ENCODE measurements at places on chromosomes 4 and X.

- no peak for DNase-seq
Observed at GRCh38 chr4:125168531-125168930, 146.2 kb upstream of the FAT4 start.

GRCh38 chr4:141329174-141329569 is 108.5 kb downstream of the ZNF330 start:
- DNase-seq = no peak

DNA sequence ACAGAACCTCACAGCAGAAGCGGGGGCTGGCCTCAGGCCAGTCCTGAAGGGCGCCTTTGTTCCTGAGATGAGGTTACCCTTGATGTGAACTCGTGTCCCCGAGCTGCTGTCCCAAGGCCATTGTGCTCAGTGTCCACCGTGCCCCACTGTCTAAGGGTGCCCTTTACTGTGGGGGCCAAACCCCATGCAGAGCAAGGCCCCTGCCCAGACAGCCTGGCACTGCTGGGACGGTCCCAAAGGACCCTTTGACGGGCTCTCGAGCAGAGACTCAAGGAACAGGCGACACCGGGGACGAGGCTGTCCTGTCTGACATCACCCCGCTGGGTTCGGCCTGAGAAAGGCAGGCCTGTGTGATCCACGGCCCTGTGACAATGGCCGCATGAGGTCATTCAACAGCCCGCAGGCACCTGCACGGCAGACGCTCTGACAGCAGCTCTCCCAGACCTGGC is 100.6 kb downstream of the ABLIM2 start:
- DNase-seq = no peak

DNA sequence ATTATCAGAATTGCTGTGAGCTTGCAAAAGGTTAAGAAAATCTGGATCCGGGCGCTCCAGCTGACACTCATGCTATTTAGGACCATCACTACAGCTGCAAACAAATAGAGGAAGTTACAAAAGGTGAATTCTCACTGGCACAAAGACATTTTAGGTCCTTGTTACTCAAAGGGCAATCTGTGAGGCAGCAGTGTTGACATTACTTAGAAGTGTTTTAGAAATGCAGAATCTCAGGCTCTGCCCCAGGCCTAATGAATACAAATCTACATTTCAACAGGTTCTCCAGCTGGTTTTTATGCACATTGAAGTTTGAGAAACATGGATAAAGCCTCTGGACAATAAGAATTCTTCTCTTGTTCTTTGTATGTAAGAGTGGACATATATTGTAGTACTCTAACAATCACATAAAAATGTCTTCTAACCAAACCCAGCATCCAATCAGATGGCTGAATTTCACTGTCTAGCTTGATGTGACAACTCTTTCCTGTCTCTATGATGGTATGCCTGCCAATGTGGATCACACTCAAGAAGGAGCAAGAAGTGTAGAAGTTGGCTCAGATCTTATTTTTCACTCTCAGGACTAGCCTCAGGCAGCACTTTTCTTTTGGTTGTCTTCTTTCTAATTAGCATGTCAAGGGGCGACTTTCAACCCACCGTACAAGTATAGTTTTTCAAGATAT is 18.8 kb downstream of the SLC7A11 start:
- DNase-seq = no peak

DNA sequence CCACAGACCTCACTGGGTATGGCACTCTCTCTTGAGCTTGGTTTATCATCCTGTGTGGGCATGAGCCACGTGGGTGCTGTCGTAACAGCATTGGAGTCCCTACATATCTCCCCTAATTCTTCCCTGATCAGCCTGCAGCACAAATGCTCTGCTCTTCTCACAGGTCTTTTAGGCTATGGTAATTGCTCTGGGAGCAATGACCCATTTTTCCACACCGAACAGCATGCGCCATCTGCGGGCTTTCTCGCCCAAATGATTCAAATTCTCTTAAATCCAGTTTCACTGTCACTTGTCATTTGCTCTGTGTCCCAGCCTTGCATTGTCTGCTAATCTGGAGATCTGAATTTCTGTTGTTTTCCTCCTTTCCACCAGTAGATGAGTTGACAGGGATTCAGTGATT is 48.9 kb upstream of the GATB start:
- no peak for DNase-seq

DNA sequence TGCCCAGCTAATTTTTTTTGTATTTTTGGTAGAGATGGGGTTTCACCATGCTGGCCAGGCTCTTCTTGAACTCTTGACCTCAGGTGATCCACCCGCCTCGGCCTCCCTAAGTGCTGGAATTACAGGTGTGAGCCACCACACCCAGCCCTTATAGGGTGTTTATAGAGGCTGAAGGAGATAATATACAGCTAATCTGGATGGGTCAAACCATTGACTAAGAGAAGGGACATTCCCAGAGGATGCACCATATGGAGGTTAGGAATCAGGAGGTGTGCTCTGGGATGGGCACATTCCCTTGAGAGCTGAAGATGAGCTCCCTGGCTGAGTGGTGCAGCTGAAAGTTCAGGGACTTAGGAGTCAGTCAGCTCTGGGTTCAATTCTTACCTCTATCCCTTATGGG is 68.3 kb upstream of the SHISA3 start:
- DNase-seq = no peak

GRCh38 chr4:143337600-143338287 is 1.1 kb downstream of the GAB1 start:
- DNase-seq = no peak

DNA sequence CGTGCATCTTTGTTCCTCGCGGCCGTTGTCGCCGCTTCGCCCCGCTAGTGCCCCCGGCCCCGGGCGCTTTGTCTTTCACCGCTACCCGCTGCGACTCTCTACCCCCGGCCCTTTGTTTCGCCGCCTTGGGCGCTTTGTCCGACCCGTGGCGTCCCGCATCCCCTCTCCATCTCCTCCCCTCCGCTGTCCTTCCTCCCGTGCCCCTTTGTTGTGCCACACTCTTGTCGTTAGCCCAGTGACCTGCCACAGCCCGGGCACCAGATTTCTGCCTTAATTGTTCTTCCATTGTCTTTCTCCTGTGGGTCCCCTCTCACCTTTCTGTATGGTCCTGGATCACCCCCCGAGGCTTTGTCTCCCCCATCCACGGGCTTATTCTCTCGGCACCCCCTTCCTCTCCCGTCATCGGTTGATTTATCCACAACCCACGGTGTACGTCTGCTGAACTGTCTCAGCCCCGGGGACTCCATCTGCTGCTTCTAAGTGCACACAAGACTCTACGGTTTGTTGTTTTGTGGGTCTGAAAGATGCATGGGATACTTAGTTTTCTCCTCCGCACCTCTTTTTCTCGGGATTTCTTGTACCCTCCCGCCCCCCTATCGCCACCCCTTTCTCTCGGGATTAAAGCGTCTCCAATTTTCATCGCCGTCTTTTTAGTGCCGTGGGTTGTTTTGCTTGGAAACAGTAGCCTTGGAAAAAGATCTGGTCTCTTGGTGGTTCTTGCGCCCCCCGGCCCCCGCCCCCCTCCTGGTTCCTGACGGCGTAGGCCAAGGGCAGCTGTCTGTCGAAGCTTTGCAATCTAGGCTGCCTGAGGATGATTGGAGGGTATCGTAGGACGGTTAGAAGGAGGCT is 783 bp downstream of the RBPJ start:
- peak; percentile 6 for DNase-seq

- no peak for DNase-seq
Observed at GRCh38 chrX:154602226-154602625, 16.9 kb downstream of the CTAG1B start.

GRCh38 chrX:140177821-140178220 is 212.5 kb upstream of the CXorf66 start:
- DNase-seq = no peak

DNA sequence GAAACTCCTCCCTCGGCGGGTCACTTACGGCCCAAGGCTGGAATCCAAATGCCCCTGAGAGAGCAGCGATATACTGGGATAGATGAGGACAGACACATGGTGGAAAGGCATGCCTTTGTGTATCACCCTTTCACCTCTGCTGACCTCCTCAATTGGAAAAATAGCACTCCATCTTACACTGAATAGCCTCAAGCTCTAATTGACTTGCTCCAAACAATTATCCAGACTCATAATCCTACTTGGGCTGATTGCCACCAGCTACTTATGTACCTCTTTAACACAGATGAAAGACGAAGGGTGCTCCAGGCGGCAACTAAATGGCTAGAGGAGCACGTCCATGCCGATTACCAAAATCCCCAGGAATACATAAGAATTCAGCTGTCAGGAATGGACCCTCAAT is 1142.2 kb downstream of the ARAP2 start:
- no peak for DNase-seq

- DNase-seq = no peak
Observed at GRCh38 chrX:109481986-109482385, at the start of gene GUCY2F. Gene GUCY2F (minus strand): TSS chrX:109482086. CDS start chrX:109475936, 6,150 bp downstream.

DNA sequence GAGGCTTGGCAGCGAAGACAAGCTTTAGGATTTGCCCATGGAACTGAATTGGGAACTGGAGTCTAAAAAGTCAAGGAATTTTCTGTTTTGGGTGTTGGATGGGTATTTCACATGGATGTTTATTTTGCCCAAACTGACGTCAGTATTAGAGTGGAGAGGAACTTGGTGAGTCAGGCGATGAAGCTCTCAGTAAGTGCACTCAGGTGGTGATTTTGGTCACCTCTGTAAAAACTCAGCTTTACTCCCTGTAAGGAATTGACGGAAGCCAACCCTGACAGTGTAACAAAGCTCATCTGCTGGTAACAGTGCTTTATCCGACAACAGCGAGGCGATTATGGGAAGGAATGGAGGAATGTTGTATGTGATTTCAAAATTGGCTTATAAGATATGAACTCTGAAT is 77.0 kb upstream of the PGRMC2 start:
- DNase-seq = no peak

DNA sequence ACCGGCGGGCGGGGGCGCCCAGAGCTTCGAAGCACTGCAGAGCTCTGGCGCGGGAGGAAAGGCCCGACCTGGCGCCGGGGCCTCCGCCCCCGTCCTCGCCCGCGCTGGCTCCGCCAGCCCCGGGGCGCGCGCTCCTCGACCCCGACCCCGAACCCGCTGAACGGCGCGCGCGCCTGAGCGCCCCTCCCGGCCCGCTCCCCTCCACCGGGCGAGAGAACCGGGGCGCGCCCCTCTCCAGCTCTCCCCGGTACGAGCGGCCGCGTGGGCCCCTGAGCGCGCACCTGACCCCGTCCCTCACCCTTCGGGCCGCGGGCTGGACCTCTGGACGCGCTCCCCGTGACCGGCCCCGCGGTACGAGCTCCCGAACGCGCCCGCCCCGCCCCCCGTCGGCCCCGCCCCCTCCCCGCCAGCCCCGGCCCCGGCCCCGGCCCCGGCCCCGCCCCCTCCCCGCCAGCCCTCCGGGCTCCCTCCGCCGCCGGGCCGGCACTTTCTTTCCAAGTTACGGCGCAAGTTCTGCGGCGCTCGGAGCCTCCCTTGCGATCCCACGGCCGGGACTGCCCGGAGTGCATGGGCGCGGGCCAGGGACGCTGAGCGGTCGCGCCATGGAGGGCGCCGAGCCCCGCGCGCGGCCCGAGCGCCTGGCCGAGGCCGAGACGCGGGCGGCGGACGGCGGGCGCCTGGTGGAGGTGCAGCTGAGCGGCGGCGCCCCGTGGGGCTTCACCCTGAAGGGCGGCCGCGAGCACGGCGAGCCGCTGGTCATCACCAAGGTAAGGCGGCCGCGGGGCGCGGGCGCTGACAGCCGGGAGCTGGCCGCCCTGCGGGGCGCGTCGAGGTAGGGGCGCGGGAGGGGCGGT is at the start of gene SHROOM2:
Gene SHROOM2, plus strand, starts transcription at position 486 of the 854 bp plus-strand sequence. Its CDS starts 117 bp downstream, at position 603.
- no peak for DNase-seq

- DNase-seq = no peak
Observed at GRCh38 chr4:13982010-13982409, 354.5 kb upstream of the BOD1L1 start.

- DNase-seq = no peak
Observed at GRCh38 chr4:107276052-107276451, 239.9 kb upstream of the DKK2 start.

- no peak for DNase-seq
Observed at GRCh38 chr4:123661080-123661737, 264.6 kb downstream of the SPRY1 start.

DNA sequence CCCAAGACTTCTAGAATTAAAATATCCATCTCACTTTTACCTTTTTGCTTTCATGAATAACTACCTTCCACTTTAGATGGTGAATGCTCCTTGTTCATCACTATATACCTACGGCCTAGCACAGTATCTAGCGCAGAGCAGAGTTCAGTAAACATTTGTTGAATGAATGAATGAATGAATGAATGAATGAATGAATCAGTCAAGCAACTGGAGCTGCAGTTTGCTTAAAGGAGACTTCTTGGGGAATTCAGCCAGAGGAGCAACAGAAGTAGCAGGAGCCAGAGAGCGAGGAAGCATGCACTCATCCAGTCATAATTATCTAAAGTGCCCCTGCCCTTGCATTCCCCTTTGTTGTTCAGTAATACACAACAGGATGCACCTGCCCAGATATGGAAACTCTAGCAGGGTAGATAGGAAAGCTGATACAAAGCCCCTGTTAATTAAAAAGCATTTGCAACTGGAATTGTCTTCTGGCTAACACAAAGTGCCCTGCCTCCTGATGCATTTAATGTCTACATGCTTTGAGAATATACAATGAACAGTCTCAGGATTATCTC is 103.0 kb upstream of the MBNL3 start:
- DNase-seq = no peak

GRCh38 chr4:143381189-143382118 is 44.8 kb downstream of the GAB1 start:
- DNase-seq = no peak

DNA sequence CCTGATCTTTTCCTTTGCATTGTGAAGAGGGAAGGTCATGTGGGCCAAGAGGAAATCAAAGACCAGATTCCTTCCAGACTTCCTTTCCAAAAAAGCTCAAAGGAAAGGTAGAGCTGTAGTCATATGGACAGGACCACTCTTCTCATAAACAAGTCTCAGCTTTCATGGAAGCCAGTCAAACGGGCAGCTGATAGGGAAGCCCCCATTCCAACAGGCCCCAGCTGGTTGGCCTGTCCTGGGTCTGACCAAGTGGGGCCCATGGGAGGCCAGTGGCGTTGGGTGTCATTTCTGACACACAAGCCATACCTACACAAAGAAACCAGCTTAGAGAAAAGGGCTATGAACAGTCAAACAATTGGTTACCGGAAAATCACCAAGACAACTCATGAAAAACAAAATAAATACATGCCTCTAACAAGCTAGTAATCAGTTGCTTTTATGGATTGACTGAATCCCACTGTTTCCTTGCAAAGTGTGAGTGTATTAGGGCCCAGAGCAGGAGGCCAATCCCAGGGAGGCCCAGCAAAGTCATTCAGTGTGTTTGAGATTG is 149.6 kb upstream of the MAMLD1 start:
- no peak for DNase-seq

- DNase-seq = no peak
Observed at GRCh38 chr4:123788577-123788976, 392.0 kb downstream of the SPRY1 start.

- no peak for DNase-seq
Observed at GRCh38 chrX:129833153-129833990, 10.3 kb downstream of the ZDHHC9 start.

- DNase-seq = no peak
Observed at GRCh38 chrX:107567370-107567769, 60.9 kb upstream of the PRPS1 start.

DNA sequence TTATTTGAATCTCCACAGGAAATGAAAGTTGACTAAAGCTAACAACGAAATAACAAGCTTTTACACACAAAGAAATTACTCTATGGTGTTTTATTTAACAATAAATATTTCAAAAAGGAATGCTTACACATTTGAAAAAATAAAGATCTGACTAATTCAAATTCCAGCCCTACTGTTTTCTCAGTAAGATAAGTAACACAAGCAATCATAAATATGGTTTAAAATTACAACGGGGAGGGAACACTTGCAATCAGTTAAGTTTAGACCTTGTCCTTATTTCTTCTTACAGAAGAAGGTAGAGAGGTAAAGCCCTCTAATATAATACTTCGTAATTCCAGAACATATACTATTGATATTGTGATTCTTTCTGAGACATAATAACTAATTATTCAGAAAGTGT is 158.5 kb downstream of the DHX15 start:
- DNase-seq = no peak

Data from activated T-helper 1 cell treated with anti-CD3 and anti-CD28 coated beads, Interleukin-2, amount 50 U/mL, for 16 hours (primary cell).